M059J (cell line): ENCODE measurements at places on chromosomes 4 and X. TPM values are rescaled to one million over a fixed set of nuclear protein-coding genes. Genes with fewer than 3 reads are reported as not detected.
A peak's percentile ranks its signal among the peaks of the same experiment; 100 is the strongest.

Gene NXF2B
- 0.02 and 0.42 TPM in 2 replicates for total RNA-seq

Gene SHISA3
- 0.20 and 1.1 TPM in 2 replicates for total RNA-seq

- no peak for DNase-seq
Observed at GRCh38 chrX:13955095-13955647, 74.5 kb downstream of the GEMIN8 start.

- DNase-seq = no peak
Observed at GRCh38 chr4:139664442-139664841, 1.2 kb upstream of the MGST2 start.

DNA sequence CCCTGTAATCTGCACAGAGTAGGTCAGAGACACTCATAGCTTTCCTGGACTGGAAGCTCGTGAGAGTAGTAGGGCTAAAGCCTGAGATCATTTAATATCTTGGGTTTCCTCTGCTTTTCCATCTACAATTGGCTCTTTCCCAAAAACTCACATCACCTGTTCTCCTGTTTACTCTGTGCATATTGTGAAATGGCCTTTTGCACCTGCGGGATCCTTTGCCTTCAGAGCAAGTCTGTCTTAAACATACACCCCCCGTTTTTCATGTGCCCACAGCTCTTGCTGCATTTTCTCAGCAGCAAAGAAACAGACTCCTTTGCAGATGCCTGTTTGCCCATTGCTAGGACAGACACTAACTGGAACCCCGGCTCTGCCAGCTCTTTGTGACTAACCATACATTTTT is 608.3 kb upstream of the PCDH10 start:
- no peak for DNase-seq

DNA sequence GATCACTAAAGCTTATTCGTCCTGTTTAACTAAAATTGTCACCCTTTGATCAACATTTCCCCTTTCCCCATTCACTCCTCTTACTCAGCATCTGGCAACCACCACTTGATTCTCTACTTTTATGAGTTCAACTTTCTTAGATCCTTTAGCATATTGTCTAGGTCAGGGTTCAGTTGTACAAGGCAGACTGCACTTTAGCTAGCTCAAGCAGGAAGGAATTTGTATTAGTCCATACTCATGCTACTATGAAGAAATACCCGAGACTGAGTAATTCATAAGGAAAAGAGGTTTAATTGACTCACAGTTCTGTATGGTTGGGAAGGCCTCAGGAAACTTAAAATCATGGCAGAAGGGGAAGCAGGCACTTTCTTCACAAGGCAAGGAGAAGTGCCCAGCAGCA is 44.3 kb downstream of the TASL start:
- no peak for DNase-seq

DNA sequence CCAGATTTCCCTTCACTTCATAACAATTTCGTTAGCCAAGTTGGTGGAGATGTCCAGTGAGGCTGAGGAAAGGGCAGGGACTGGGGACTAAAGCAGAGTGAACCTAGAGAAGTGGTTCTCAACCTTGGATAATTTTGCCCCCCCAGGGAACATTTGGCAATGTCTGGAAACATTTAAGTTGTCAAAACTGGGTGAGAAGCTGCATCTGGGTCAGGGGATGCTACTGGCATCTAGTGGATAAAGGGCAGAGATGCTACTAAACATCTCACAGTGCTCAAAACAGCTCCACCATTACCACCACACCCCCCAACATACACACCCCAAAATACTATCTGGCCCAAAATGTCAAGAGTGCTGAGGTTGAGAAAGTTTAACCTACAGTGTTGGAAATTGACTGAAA is 32.0 kb upstream of the FGF16 start:
- peak; percentile 53 for DNase-seq

GRCh38 chr4:4637710-4638109 is 95.9 kb upstream of the STX18 start:
- DNase-seq = no peak

GRCh38 chr4:1766106-1767060 is 26.7 kb upstream of the FGFR3 start:
- peak; percentile 64 for DNase-seq

- DNase-seq = peak; percentile 0
Observed at GRCh38 chrX:49761481-49761880, 65.7 kb upstream of the PAGE1 start.
